ENCODE measurements at places on chromosomes 6 and 20.

DNA sequence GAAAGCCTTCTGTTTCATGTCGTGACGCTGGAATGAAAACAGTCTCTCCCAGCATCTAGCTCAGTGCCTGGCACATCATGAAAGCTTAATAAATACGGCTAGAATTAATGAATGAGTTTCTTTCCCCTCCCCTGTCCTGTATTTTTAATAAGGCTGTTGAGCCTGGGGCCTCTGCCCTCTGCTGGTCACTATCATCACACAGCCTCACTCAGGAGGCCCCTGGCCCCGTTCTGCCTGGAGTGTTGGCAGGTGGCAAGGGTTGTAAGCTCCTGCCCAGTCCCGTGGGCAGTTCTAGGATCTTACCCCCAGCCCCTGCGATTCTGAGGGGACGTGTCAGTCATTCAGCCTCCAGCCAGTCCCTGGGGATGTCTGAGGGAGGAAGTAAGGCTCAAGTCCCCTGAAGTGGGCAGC lies 41.4 kb downstream of the PHACTR3 start:
- DNase-seq, result no peak

GRCh38 chr6:94050515-94050914 lies 631.2 kb upstream of the EPHA7 start:
- DNase-seq, result no peak

GRCh38 chr6:84332139-84333034 lies 104.9 kb upstream of the CEP162 start:
- no peak for DNase-seq

- no peak for DNase-seq
Measured at GRCh38 chr6:106744781-106745180, 115.4 kb downstream of the QRSL1 start.

- no peak for DNase-seq
Measured at GRCh38 chr6:85983032-85983659, 340.5 kb upstream of the SYNCRIP start.

- DNase-seq, result no peak
Measured at GRCh38 chr6:1774226-1774915, 164.7 kb downstream of the FOXC1 start.

- DNase-seq, result no peak
Measured at GRCh38 chr20:8132484-8133309, 631 bp downstream of the PLCB1 start.

GRCh38 chr20:43529051-43529450 lies 21.6 kb downstream of the L3MBTL1 start:
- no peak for DNase-seq

DNA sequence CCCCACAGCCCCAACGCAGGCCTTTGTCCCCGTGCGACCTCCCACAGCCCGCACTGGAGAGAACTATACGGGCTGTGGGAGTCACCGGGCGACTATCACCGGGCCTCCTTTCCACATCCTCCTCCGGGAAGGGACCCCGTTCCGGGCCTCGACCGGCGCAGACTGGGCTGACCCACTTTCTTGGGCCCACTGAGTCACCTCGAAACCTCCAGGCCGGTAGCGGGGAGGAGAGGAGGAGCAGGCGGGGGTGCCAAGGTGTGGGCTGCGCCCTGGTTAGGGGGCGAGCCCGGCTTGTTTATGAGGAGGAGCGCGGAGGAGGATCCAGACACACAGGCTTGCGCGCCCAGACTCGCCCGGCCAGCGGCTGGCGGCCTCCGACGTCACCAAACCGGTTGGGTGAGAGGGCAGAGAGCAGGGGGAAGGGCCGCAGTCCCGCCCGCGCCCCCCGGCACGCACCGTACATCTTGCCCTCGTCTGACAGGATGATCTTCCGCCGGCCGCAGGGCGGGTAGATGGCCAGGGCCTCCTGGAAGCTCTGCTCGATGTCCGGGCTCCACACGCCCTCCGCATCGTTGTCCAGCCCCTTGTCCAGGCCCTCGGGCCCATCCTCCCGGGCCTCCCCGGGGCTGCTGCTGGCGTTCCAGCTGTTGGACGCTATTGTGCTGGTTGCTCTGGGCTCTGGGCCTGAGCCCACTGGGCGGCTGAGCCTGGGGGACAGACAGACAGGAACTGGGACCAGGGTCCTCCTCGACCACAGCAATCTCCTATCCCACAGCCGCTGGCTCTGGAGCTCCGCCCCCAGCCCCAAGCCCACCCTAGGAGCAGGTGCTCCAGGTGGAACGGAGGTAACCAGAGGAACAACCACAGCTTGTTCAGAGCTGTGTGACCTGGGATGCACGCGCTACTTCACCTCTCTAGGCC lies 10.6 kb downstream of the TEAD3 start:
- DNase-seq, result no peak

- DNase-seq, result no peak
Measured at GRCh38 chr20:15245896-15246295, 908.5 kb upstream of the FLRT3 start.

GRCh38 chr6:157647261-157647915 lies 175.7 kb upstream of the SNX9 start:
- DNase-seq, result no peak

GRCh38 chr6:83893024-83893423 lies 33.5 kb downstream of the CYB5R4 start:
- no peak for DNase-seq

DNA sequence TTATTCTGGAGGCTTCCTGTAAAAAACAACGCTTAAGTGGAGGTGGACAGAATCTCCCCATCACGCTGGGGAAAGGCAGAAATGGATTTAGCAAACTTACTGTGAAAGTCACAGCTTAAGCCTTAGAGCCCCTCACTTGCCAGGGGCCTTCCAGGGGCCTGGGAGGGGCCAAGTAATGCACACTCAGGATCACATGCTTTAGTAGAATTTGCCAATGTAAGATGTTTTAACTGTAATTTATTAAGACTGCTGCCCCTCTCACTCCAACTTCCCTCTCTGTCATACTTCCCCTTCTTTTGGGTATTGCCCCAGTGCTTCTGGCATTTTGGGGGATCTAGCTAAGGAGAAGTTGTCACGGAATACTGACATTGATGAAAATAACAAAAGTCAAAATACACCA lies 12.6 kb upstream of the ADA start:
- no peak for DNase-seq

DNA sequence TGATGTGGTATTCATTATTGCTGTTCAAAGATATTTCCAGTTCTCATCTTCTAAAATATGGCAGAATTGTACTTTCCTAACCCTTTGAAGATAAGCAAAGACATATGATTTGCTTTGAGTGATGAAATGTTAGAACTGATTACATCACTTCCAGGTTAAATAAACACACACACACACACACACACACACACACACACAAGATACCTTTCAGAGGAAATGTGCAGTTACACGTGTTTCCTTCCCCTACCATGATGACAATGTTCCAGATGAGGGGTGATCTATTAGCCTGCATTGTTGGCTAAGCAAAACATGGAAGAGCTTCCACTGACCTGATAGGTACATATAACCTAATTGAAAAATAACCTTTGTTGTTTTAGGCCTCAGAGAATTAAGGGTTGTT lies 11.7 kb upstream of the FRK start:
- no peak for DNase-seq

- no peak for DNase-seq
Measured at GRCh38 chr6:13044896-13045295, 283.4 kb downstream of the TBC1D7 start.

DNA sequence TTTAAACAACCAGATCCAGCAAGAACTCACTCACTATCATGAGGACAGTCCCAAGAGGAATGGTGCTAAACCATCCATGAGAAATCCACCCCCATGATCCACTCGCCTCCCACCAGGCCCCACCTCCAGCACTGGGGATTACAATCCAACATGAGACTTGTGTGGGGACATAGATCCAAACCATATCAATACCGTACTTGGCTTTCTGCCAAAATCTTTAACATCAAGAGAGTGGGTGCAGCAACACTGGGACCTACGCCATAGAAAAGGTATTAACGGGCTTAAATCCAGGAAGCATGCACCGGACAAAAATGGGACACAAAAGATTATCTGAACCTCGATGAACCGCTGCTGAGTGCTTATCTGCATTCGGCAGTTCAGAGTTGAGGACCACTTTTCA lies 322.3 kb upstream of the ARID1B start:
- DNase-seq, result no peak

- no peak for DNase-seq
Measured at GRCh38 chr6:109791301-109791700, 100.2 kb downstream of the FIG4 start.

DNA sequence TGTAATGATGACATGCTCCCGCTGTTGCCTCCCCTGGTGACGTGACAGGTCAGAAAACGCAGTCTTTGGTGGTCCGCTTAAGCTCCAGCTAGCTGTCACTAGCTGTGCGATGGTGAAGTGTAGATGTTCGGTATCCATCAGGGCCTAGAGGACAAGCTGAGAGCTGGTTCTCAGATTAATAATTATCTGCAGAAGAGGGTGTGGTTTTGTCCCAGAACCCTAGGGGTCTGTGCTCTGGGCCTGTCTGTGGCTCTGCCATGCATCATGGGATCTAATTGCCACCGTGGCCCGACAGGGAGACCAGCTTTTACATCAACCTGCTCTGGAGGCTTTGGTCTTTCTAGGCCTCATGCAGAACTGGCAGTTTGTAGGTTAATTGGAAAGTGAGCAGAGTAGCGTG lies 34.1 kb downstream of the ERMARD start:
- DNase-seq, result no peak

GRCh38 chr6:16635810-16636602 lies 125.3 kb downstream of the ATXN1 start:
- DNase-seq, result no peak

DNA sequence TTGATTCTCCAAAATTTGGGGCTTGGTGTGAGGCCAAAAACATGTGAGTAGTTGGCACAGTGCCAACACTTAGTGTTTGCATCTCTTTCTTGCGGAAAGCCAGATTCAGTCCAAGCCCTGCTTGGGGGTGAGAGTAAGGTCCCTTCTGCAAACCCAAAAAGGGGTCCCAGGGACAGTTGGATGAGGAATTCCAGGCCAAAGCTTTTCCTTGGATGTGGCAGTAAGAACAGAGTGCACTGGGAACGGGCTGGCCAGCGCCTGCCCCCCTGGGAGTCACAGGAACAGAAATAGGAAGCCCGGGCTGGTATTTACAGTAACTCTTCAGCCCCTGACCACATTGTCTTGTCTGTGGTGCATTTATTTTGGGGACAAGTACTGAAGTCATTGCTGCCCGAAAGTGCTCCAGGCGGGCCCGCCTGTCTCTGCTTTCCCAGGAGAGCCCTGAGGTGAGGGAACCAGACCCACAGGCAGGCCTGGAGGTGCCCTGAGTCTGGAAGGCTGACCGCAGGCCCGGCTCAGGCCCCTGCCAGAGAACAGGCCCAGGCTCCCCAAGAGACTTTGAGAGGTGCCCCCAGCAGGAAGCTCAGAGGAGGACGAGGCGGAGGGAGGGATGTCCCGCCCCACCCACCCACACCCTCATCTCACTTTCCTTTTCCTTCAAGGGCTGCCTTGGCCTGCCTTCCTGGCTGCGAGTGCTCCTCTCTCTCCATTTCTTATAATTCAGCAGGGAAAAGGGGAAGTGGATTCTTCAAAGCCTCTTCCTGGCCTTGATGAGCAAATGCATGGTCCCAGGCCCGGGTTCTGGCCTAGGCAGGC lies 218.4 kb downstream of the MAFB start:
- no peak for DNase-seq

- no peak for DNase-seq
Measured at GRCh38 chr20:32113591-32114260, 4.2 kb downstream of the TM9SF4 start.

DNA sequence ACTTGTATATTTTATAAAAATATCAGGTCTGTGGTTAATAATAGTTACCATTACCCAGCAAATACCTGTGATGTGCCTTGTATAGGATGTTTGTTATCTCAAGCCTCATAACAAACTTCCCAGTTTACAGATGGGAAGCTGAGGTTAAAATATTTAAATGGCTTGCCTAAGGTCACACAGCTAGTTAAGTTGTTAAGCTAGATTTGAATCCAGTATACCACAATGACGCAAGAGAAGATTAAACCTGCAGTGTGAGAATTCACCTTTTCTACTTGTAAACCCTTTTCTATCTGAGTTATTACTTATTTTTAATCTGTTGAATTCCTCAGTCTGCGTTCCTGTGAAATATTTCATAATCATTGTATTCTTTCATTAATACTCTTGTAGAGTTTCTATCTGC lies 4.9 kb downstream of the DSP start:
- no peak for DNase-seq

GRCh38 chr6:18269253-18269652 lies 4.9 kb upstream of the DEK start:
- no peak for DNase-seq

DNA sequence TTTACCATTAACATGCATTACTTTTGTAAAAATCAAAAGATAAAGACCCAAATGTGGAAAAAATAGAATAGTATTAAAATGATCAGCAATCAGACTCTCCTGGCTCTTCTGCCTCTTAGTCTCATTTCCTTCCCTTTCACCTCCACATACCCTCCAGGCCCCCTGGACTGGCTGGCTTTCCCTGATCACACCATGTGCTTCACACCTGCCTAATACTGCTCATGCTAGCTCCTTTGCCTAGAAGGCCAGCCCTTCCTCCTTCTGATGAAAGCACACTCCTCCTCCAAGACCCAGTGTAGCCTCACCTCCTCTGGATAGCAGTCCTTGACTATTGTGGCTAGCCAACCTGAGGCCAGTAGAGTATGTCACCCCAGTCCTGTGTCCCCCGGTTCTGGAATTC lies 182.0 kb upstream of the HEY2 start:
- DNase-seq, result no peak

DNA sequence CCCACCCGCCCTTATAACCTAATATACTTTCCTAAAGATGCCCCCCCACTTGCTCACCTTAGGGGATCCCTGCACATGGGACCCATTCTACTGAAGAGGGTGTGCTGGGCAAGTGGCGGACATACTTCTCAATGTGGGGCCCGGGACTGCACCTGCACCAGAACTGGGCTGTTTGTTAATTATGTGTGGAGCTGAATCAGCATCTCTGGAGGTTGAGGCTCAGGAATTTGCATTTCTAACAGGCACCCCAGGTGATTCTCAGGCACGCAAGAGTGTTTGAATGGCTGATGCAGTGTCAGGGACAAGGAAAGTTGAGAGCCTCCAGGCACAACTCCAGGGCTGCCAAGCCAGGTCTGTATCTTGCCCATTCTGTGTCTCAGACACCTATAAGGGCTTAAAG lies 8.9 kb upstream of the PTPRT start:
- no peak for DNase-seq

GRCh38 chr6:15949982-15950381 lies 178.9 kb upstream of the MYLIP start:
- no peak for DNase-seq

GRCh38 chr20:53076668-53077067 lies 104.5 kb downstream of the TSHZ2 start:
- no peak for DNase-seq

GRCh38 chr6:138865480-138866109 lies 69.7 kb downstream of the ECT2L start:
- no peak for DNase-seq

- no peak for DNase-seq
Measured at GRCh38 chr20:53330601-53331140, 263.0 kb downstream of the ZNF217 start.
